Bladder microvascular endothelial cell (primary cell): ENCODE measurements at places on chromosomes 5 and 9. TPM values are rescaled to one million over a fixed set of nuclear protein-coding genes. Genes with fewer than 3 reads are reported as not detected.

The AK1 gene
- 30.6 and 54.9 TPM in 2 replicates for total RNA-seq

The PCDHA1 gene
- 0.13 TPM in 1 of 2 replicates, not detected in the other for total RNA-seq

The DNAH5 gene
- total RNA-seq: under 0.01 and 0.82 TPM in 2 replicates

The CCNI2 gene
- total RNA-seq: under 0.01 and 0.06 TPM in 2 replicates

The OR1J2 gene
- 0.13 TPM in 1 of 2 replicates, not detected in the other for total RNA-seq

The PTGES gene
- 0.32 and 0.94 TPM in 2 replicates for total RNA-seq

The ATP10B gene
- under 0.01 and 0.44 TPM in 2 replicates for total RNA-seq
